ENCODE measurements at places on chromosomes 12 and 14.

- DNase-seq, result no peak
These were observed 112.1 kb downstream of the MON2 start for GRCh38 chr12:62578726-62579125.

- no peak for DNase-seq
These were observed 8.3 kb downstream of the IKZF4 start for GRCh38 chr12:56029166-56029519.

- DNase-seq, result no peak
These were observed 183.8 kb downstream of the TTC7B start for GRCh38 chr14:90632451-90632850.

DNA sequence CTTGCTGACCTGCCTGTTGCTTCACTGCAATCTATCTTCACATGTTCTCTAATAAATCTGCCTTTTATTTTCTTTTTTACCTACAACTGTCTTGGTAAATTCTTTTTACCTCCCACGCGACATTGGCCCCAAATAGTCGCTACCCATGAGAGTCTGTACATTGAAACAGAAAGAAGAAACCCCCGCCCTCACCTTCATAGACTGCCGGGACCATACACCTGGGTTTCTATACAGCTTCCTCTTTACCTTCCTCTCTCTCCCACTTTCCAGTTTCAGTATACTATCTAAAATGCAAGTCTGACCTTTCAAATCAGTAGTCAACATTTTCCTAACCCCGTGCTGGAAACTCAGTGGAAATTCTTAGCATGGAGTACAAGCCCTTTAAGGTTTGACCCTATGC, 4.8 kb downstream of the SLC8A3 start:
- DNase-seq, result no peak

- DNase-seq, result no peak
These were observed 83.2 kb downstream of the PEBP1 start for GRCh38 chr12:118219106-118219505.

DNA sequence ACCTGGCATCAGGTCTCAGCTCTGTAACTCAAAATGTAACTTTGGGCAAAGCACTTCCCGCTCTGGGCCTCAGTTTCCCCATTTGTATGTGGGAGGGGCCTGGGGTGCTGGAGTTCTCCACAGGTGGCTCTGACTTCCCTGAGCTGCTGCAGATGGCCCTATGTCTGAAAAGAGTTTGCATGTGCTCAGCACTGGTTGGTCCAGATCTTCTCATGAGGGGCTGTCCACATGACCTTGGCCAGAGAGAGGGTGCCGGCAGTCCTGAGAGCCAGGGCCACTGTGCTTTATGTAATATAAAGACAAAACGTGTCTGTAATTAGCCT, 7.2 kb upstream of the CACNA2D4 start:
- DNase-seq, result no peak

DNA sequence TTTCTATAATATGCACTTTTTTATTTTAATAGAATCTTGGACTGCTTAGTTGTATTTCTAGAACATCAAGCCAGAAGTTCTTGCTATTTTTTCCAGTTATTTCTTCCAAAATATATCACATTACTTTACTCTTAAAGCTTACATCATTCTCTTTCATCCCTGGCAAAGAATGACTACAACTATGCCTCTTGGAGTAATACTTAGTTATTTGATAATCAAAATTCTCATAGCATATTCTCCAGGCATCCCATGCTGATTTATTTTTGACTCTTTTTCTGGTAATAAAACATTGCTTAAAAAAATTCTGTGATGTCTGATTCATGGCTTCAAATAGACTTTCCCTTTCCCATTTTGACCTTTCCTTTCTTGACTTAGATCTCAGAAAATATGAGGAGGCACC, 118.7 kb upstream of the TSPAN8 start:
- DNase-seq, result no peak

GRCh38 chr12:69684466-69684865, 14.6 kb downstream of the BEST3 start:
- DNase-seq, result no peak

- no peak for DNase-seq
These were observed 64.4 kb downstream of the RGS6 start for GRCh38 chr14:71996610-71997009.

DNA sequence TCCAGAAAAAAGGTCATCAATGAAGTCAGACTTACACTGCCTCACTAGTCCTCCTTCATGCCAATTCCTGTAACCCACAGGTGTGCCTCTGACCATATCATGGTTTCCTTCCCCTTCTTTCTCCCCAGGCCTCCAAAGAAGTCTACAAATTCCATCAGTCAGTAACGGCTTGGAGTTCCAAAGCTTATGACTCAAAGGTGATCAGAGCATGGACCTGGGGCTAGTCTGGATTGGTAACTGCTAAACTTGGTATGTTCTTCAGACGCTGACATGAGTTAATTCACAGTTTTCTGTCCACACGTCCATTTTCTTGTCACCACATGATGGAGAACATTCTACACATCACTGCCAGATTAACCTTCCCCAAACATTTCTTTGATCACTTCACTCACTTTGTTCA, 560.4 kb downstream of the ETNK1 start:
- DNase-seq, result no peak

DNA sequence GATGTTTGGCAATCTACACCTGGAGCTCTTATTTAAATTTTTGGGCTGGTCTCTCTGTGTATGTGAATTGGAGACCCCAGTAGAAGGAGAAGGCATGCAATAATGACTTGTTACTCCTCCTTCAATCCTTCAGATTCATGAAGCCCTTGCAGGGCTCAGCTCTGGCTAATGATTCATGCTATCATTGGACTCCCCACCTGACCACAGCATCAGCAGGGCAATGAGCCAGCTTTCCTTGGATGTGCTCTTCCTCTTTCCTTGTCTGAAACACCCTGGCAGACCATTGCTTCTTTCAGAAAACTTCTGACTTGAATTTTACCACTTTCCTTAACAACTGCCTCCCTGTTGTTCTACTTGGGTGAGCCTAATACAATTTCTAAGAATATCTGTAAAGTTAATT, 1019.2 kb downstream of the AACS start:
- DNase-seq, result no peak

All from CD4-positive, alpha-beta T cell treated with Interferon gamma for 1 hour (primary cell).